Occipital lobe (tissue), 3 donors: ENCODE measurements at places on chromosomes 4 and X. TPM values are rescaled to one million over a fixed set of nuclear protein-coding genes. Genes with fewer than 3 reads are reported as not detected.

GRCh38 chr4:155565330-155565729 is 101.3 kb upstream of the GUCY1A1 start:
- no peak for DNase-seq

GRCh38 chr4:109406337-109406931 is 27.2 kb upstream of the SEC24B start:
- DNase-seq: no peak

- DNase-seq: no peak
Measured at GRCh38 chr4:152352215-152352614, 183.7 kb downstream of the FBXW7 start.

Gene RAB28
- 31.4 TPM for total RNA-seq

Gene DDX53
- not detected for total RNA-seq
